Tongue (tissue), 3 donors: ENCODE measurements at places on chromosomes 1 and 21.

GRCh38 chr1:38297842-38298241 lies 251.2 kb upstream of the POU3F1 start:
- no peak for DNase-seq

GRCh38 chr1:50232336-50232735 lies 123.6 kb downstream of the ELAVL4 start:
- no peak for DNase-seq

DNA sequence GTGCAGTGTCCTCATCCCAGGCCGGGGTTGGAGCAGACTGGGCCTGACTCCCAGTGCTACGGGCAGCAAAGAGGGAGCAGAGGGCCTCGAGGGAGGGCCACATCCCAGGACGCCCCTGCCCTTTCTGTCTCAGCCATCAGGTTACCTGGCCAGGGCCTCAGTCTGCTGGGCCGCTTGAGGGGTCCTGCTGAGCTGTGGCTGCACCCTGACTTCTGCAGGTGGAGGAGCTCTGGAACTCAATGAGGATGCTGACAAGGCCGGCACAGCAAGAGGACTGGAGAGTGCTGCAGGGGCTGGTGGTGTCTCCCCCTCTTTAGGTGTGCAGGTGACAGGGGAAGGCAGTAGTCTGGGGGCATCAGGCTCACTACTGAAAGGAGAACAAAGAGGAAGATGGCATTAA lies 3.3 kb downstream of the ZNF692 start:
- DNase-seq: no peak

DNA sequence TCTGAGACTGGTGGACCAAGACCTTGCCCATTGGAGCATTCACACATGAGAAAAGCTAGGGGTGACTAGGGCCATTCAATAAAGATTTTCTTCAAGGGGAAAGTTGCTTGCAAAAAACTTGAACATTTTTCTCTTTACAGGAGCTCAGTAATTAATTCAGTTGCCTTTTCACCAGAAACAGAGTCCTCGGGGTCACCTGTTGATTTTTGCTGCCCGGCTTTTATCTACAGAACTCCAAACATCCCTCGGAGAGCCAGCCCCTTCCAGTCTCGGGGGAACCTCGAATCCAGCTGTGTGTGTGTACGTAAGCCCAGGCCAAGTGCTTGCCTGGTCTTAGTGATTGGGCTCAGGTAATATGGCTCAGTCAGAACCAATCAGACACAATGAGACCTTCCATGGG lies 47.5 kb downstream of the PCNX2 start:
- DNase-seq: no peak

- peak; percentile 24 for DNase-seq
Observed at GRCh38 chr1:211735208-211736170, 60.1 kb upstream of the NEK2 start.

- peak; percentile 54 for DNase-seq
Observed at GRCh38 chr1:185960422-185961321, 226.5 kb downstream of the HMCN1 start.

DNA sequence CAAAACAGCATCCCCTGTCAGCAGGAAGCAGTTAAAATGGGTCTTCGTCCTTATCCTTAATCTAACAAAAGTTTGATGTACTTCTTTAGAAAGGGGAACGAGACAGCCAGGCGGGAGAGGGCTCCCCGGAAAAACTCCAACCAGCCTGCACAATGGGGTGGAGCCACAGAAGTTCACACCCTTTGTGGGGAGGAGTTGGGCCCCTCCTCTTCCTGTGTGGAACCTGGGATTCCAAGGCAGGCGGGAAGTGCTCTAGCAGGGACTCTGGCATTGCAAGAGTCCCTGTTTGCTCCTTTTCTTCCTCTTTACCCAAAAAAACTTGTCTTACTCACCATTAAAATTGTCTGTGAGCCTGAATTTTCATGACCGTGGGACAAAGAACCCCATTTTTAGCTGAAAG lies 47.7 kb downstream of the FCRL5 start:
- no peak for DNase-seq
